ENCODE measurements at places on chromosomes 2 and 18.

- peak; percentile 59 for DNase-seq
Observed at GRCh38 chr18:11553098-11553940, 56.1 kb upstream of the SLC35G4 start.

DNA sequence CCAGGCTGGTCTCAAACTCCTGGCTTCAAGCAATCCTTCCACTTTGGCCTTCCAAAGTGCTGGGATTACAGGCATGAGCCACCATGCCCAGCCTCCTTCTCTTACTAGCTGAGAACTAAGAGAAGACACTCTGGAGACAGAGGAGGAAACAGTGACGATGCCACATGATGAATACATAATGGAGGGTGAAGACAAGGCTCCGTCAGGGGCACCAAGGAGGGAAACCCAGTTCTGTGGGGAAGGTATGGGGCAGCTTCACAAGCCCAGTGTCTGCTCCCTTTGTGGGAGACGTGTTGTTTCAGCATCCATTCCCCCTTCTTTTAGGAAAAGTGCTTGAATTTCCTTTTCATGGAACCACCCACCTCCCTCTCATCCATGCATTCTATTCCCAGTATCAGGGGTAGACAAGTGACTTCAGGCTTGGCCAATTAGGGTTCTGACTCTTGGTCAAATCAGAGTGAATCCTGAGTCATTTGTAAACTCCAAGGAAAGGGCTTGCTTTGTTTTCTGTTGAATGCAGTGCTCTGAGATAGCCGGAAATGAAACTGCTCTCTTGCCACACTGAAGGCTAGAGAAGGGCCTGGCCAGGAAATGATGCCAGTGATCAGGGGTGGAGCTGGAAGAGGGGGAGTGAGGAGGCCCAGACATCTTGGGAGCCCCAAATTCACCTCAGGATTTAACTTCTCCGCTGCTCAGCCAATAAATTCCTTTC is 23.7 kb downstream of the TMEM127 start:
- DNase-seq: peak; percentile 86

GRCh38 chr2:222057347-222058073 is 241.3 kb downstream of the PAX3 start:
- no peak for DNase-seq

- DNase-seq: no peak
Observed at GRCh38 chr2:2044269-2045057, 286.6 kb downstream of the MYT1L start.

GRCh38 chr2:38115216-38116032 is 39.5 kb upstream of the CYP1B1 start:
- peak; percentile 51 for DNase-seq

DNA sequence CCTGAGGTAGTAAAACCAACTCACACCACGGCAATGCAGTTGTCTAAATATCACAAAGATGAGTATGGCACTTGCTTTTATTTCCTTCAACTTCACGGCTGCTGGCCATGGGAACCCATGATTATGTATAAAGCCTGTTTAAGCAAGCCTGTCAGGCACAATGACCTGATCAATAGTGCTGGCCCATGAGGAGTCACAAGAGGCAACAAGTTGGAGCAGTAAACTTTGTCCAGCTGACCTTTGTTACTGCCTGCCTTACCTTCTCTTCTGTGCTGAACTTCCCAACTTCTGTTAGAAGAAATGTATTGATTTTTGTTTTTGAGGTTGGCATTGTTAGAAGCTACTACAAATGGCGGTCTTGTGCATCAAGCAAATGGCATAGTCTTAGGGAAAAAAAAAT is 151.9 kb downstream of the RAB3GAP1 start:
- no peak for DNase-seq

DNA sequence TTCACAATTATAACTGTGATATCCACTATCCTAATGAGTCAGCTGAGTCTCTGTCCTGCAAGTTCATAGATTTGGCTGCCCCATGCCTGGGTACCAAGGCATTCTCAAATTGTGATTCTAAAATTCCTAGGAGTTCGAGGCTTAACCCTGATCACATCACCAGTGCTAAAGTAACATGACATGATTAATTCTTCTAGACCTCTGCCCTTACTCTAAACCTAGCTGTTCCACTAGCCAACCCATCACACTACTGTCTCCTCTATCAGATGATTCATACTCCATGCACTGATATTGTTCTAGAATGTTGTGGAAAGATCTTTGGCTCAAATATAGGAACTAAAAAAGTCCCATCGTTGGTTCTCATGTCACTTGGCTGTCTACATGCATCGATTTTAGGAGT is 487.6 kb downstream of the PIK3C3 start:
- no peak for DNase-seq

GRCh38 chr2:155715705-155716104 is 616.8 kb downstream of the NR4A2 start:
- DNase-seq: no peak

DNA sequence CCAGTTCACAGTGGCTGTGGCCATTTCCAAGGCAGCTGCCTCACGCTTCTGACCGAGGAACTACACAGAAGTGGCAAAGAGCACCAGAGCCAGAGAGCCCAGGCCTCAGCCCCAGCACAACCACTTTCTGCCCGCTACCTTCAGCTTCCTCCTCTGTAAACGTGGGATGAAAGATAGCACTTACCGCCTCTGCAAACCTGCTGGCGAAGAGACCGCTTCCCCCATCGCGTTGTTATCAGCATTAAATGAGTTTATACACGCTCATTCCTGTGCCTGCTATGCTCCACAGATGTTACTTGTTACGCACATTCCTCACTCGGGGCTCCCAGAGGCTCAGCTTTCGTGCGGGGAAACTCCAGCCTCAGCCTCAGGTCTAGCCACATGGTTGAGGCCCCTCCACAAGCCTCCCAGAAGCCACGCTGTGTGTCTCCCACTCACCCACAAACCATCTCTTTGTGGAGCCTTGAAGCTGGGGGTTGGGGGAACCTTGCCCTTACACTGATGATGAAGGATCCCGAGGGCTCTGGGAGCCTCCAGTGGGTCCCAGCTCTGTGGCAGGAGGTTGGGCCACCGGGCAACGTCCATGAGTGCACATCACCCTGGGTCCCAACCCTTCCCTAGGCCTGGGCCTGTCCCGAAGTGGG is 63.3 kb upstream of the SMAD7 start:
- no peak for DNase-seq

GRCh38 chr2:9473985-9474360 is 378 bp upstream of the IAH1 start:
- DNase-seq: no peak

DNA sequence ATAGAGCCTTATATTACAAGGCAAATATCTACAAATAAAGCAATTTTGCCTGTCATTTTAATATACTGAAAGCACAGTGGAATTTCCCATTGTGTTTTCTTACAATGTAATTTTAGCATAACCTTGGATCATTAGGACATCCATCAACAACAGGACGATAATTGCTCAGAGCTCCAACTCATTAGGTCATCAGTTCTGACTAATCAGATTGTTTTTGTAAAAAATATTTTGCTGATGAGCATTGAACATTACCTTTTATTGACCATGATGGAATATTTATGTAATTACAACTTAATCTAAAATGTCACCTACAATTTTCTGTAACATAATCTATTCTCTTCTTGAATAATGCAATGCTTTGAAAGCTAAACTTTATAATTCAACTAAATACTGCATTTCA is 215.3 kb upstream of the DSEL start:
- peak; percentile 73 for DNase-seq

GRCh38 chr18:48138660-48139430 is 208.4 kb upstream of the SMAD2 start:
- no peak for DNase-seq

GRCh38 chr18:51537487-51537886 is 340.0 kb upstream of the MEX3C start:
- DNase-seq: no peak

DNA sequence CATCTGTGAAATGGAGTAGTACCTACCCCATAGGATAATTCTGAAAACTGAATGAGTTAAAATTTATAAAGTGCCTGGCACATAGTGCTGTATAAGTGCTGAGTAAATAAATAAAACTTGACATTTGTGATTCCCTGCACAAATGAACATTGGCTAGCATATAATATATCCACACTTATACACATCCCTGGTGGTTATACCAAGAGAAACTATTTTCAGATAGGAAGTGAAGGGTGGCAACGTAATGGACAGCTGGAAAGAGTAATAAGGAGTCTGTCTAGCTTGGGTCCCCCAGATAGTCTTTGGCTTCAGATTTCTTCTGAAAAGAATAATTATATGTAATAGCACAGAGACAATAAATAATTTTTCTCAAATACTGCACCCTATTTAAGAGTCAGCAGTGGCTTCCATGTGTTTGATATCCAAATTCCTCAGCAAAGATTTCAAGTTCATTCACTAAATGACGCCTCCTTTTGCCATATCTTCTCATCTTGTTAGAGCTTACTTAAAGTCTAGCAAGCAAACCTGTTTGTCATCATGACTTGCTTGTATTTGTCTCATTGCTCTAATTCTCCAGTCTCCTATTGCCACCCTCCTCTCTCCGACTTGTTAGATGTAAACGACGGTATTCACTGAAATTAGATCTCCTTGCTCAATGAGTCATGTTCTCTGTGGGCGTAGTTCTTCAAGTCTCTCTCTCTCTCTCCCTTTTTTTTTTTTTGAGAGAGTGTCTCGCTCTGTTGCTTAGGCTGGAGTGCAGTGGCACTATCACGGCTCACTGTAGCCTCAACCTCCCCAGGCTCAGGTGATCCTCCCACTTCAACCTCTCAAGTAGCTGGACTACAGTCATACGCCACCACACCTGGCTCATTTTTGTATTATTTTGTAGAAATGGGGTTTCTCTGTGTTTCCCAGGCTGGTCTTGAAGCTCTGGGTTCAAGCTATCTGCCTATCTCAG is 8.7 kb upstream of the ADGRF3 start:
- peak; percentile 97 for DNase-seq

DNA sequence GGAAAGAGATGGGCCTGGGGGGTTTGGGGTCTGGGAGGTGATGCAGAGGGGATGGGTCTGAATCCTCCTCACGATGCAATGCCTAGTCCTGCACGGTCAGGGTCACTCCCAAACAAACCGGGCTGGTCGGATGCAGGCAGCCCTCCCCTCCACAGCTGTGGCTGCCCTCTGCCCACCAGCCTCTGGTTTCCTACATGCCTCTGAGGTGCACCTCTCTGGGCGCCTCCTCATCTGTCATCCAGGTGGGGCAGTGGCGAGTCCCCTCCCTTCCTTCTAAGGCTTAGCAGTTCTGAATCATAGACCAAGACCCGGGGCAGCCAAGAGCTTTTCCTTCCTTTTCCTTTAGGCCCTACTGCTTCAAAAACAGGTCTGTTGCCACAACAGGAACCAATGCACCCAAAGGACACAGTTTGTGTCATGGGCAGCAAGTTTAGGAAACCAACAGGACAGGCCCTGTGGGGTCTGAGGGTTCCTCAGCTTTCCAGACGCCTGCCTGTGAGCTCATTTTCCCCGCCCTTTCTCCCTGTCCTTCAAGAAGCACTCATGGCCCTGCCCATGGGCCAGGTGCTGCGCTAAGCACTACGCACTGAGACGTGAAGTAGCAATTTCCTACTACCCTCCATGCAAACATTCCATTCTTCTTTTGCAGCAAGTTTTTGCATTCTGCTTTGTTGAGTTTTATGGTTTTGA is 6.5 kb upstream of the MAL start:
- no peak for DNase-seq

DNA sequence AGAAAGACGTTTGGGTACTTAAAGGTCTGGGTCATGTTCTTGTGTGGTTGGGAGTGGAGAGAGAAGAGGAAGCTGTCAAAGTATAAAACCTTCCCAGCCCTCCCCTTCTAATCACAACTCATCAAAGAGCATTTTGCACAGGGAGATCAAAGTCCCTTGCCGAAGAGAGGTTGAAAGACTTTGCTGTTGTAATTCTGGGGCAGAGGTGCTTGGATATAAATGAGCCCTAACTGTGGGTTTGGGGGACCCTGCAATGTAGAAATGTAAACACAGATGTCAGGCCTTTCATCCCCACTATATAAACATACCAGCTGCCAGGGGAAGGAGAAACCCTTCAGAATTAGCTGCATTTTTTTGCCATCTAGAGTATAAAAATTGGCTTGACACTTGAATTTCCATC is 182.1 kb downstream of the ETAA1 start:
- DNase-seq: no peak

DNA sequence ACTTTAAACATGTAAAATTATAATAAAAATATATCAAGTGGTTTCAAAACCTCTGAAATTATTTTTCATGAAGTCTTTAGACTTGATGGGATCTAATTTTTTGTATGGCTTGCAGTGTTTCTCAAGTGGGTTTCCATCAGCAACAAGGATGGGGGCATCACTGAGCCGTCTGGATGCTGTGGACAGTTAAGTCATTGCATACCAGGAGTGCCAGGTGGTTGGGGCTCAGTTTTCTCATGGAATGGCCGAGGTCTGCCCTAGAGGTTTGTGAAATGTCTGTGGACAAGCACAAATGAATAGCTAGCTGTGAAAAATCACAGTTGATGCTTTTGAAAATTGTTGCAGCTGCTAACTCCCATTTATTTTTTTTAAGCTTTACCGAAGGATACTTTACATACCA is 1.7 kb downstream of the PRELID3A start:
- peak; percentile 26 for DNase-seq

- peak; percentile 66 for DNase-seq
Observed at GRCh38 chr18:42298759-42299675, 344.0 kb downstream of the PIK3C3 start.

DNA sequence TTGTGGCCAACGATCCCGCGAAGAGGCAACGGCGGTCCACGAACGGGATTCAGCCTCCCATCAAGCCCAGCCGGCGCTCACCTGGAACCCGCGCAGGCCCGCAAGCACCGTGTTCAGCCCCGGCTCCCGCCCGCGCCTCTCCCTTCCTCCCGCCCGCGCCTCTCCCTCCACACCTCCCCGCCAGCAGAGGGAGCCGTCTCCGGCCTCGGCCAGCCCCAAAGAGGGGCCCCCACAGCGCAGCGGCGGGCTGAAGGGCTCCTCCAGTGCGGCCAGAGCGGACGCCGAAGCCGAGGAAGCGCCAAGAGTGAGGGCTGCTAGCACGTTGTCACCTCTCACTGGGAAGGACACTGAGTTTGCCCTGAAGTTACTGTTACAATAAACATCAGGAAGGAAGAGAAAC is 55.3 kb upstream of the LAPTM4A start:
- no peak for DNase-seq

- no peak for DNase-seq
Observed at GRCh38 chr2:144424559-144425240, 95.2 kb downstream of the ZEB2 start.

DNA sequence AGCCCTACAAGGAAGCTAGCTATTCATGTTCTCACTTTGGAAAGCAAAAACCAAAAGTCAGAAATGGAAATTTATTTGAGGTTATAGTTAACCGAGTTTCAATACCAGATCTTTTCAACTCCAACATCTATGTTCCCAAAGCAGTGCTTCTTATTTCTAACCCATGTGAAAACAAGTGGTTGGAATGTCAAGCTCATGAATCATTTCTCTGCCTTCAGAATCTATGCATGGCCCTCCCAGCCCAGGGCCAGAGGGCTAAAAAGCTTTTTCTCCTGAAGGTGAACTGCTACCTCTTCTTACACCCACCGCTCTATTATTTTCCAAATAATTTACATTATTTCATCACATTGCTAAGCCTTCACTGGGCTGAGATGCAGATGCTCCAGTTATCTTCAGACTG is 158.4 kb downstream of the SP3 start:
- peak; percentile 4 for DNase-seq
